ENCODE measurements at places on chromosomes 16 and 17.
A peak's percentile ranks its signal among the peaks of the same experiment; 100 is the strongest.

DNA sequence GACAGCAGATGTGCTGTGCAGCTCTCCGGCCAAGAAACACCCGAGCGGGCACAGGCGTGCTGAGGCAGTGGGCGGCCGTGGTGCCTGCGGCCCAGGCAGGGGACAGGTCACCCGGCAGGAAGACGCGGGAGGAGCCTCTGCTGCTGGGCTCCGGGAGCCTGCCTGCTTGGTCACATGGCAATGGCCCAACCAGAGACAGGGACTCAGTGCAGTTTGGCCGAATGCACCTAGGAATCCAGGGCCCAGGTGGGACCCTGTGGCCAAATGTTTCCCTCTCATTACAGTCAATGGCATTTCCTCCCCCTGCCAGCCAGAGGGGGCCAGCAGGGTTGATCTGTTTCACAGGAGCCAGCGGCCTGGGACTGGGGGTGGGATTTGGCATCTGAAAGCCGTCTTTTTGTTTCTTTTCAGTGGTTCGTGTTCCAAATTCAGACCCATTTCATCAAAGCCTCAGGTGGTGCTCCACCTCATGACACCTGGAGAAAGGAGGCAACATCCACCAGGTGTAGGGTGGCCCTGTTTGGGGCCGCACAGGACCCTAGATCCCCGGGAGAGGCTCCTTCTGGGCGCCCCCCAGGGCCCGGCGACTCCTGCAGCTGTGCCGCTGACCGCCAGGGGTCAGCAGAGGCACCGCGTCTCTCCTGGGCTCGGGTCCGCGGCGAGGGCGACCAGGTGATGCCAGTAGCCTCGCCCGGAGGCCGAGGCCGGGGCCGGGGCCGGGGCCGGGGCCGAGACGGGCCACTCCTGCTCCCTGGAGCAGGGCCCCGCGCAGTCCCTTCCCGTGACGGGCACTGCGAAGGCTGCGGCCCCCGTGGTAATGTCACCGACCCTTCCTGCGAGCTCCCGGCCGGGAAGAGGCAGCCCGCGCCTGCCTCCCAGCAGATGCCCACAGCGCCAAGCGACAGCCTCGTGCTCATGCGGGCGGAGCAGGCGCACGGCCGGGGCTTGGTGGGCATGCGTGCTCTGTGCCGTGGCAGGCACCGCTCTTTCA lies 118.5 kb downstream of the C16orf78 start:
- no peak for DNase-seq

DNA sequence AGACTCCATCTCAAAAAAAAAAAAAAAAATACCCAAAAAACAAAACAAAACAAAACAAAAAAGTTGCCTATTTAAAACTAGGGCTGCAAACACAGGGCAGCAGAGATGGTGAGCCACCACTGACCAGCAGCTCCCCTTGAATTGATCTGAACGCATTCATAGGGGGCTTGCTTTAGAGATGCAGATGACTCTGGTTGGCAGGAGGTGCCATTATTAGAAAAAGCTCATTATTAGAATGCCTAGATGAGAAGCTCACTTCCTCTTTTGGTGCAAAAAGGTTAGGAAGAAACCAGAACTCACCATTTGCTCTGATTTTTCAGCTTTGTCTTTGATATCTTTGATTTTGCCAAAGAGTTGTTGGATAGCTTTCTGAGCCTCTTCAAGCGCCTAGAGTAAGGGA lies 53.1 kb downstream of the VPS53 start:
- no peak for DNase-seq

DNA sequence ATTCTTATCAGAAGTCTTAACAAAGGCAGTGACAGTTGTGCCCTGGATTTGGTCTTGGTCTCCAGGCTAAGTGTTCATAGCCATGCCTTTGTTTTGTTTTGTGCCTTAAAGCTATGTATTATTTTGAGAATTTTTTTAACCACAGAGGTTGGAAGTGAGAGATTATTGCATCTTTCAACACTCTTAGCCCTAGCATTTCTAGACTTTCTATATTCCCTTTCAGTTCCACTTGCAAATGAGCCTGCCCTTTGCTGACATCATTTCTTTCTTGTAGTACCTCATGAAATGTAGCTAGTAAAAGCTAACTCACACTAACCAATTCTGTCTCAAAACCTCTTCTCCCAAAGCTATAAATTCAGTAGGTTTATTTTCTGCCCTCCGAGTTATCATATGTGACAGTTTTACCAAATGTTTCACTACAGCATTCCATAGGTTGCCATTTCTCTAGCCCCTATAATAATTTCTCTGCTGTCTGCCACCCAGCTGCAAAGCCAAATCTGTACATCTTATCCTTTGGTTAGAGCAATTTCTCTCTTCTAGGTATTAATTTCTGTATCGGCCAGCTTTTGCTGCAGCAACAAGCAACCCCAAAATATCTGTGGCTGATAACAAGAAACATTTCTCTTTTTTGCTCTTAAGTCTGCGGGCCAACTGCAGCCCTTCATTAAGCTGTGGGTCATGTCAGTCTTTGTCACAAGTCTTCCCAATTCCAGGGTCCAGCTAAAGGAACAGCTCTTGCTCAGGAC lies 14.2 kb upstream of the CCL1 start:
- no peak for DNase-seq

- no peak for DNase-seq
Measured at GRCh38 chr17:39054111-39054645, 87.0 kb upstream of the FBXO47 start.

GRCh38 chr17:74042744-74043486 lies 160.6 kb upstream of the RPL38 start:
- DNase-seq: no peak

DNA sequence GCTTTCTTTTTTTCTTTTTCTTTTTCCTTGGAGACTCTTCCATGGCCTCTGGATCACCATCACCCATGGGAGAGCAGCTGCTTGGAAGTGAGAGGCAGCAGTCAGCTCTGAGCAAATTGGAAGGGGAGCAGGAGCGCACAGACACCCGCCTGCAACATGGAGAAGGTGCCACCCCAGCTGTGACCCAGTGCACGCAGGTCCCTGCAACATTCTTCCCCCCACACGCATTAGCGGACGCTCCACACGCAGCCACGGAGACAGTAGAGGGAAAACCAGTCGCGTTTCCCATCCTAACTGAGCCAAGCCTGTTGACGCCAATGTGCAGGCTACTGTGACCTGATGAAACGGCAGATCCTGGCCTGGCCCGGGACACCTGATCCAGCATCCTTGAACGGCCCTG lies 20.4 kb upstream of the CYTH1 start:
- no peak for DNase-seq

DNA sequence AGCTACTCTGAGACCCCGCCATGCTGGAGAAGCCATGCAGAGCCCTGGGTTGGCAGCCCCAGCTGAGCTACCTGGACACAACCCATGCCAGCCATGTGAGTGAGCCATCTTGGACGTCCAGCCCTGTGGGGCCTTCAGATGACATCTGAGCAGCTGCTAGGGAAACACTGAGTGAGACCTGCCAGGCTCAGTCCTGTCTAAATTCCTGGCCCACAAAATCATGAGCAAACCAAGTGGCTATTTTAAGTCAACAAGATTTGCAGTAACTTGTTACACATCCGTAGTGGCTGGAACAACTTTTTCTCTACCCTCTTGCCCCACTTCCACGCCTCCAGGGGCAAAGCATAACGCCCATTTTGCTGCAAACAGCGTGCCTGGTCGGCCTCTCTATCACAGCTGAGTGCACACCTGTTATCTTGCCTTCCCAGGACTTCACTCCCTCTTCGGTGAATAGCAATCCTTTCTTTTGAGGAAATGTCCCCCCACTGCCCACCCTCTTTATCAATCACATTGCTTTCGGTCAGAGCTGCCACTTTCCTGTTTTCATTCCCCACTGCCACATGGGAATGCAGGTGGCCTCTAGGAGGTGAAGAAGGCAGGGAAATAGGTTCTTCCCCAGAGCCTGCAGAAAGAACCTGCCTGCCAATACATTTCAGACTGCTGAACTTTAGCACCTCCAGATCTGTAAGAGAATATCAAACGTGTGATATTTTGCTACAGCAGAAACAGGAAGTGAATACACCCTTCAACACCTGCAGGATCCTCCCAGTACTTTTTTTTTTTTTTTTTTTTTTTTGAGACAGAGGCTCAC lies 7.4 kb upstream of the SCIMP start:
- DNase-seq: no peak

DNA sequence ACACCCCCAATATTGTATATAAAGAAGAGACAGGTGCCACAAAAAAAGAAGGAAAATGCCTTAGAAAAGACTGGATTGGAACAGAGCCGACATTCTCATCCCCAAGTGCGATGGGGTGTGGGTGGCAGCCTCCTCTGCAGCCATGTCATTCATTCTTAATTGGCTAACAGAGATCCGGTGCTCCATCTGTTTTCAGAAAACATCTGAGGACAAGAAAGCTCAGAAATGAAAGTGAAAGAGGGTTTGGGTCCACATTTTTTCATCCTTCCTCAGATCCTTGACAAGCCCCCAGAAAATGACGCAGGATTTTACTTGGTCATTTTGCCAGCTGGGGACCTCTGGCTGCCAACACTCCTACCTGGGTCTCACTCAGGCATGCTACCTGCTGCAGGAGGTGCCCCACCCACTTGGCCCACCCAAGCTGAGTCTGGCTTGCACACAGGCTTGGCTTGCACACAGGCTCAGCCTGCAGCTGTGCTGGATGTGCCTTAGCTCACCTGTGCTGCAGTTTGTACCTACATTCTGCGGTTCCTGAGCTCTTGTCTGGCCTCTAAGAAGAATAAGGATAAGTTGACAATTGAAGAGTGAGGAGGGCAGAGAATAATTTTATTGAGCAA lies 21.9 kb downstream of the KIF2B start:
- no peak for DNase-seq

DNA sequence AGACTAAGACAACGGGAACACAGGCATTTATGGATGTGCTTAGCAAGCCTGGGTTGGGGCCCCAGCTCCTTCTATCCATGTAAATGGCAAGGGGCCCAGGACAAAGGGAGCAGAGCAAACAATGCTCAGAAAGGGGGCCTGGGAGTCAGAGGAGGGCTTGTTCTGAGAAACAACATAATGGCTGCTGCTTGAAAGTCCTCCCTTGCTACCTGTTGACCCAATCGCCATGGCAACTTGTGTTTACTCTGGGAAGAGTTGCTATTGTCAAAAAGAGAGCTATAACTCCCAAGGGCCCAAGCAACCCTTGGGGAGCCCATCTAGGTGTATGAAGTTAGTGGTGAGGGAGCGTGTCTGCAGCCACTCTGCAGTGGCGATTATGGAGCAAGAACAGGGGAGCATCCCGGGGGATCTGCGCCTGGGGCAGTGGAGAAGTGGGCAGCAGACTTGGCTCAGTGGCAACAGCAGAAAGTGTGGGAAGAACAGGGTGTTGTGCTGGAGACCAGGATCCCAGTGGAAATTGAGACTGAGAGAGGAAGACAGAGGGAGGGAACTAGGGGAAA lies 118.7 kb upstream of the NLRP1 start:
- DNase-seq: no peak

- no peak for DNase-seq
Measured at GRCh38 chr17:37466471-37466870, 23.2 kb upstream of the DUSP14 start.

- no peak for DNase-seq
Measured at GRCh38 chr17:81492202-81492601, 20.4 kb downstream of the ACTG1 start.

DNA sequence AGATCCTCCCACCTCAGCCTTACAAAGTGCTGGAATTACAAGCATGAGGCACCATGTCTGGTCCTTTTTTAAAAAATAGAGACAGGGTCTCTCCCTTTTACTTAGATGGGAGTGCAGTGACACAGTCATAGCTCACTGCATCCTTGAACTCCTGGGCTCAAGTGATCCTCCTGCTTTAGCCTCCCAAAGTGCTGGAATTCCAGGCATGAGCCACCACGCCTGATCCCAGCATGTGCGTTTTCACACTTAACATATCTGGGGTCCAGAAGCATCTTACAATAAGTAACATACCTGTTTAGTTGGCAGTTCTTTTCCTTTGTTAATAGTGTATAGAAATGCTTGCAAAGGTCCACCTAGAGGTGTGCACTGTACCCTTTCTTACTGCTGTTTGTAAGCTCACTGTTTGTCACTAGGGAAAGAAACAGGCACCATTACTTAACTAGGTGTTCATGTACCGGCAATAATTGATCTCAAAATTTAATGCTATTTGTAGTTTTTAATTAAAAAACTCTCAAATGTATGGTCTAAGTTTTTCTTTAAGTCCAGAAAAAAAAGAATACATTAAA lies 221.7 kb downstream of the RPTOR start:
- no peak for DNase-seq

DNA sequence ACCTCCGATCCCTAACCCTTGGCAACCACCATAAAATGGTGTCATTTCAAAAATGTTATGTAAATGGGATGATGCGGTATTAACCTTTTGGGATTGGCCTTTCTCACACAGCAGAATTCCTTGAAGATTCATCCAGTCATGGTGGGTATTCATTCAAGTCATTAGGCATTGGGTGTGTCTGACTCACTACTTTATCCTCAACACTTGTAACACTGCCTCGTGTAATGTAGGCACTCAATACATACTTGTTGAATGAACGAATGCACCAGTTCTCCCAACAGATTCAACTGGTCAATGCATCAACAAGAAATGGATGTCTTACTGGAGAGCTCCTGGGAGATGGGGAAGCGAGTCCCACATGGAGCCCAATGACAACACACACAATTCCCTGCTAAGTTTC lies 21.8 kb upstream of the GAN start:
- DNase-seq: no peak

DNA sequence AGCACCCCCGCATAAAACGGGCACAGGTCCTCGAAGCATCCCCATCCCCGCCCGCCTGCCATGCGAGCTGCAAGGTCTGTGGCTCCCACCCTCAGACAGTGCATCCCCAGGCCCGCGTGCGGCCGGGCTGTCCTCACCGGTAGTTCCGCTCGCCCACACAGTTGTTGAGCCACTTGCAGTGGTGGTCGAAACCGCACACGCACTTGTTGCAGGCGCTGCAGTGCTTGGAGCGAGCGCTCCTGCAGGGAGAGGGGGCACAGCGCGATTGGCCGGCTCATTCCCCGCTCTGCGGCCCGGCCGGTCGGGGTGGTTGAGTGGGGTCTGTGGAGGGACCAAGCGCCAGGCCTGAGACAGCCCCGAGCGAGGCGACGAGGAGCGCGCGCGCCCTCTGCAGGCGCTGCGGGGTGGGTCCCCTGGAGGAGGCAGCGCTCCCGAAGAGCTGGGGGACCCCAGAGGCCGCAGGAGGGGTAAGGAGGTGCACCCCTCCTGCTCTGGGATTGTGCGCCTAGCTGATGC lies 6.0 kb upstream of the TPPP3 start:
- DNase-seq: peak; percentile 36

- peak; percentile 40 for DNase-seq
Measured at GRCh38 chr17:8226536-8227237, 16.3 kb upstream of the AURKB start.

- no peak for DNase-seq
Measured at GRCh38 chr17:13378361-13378760, 223.4 kb downstream of the HS3ST3A1 start.

GRCh38 chr17:258045-258734 lies 76.7 kb upstream of the DOC2B start:
- DNase-seq: no peak

DNA sequence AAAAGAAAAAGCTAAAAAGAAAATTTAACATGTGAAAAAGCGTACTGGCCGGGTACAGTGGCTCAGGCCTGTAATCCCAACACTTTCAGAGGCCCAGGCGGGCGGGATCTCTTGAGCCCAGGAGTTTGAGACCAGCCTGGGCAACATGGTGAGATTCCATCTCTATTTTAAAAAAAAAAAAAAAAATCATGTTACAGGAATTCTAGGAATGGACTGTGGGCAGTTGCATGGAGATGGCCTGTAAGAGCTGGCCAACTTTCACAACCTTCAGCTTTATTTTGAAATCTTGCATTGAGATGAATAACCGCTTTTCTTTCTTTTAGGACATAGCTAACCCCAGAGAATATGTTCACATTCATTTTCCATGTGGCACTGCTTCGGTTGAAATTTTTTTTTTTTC lies 8.2 kb upstream of the CIAO3 start:
- DNase-seq: no peak

- no peak for DNase-seq
Measured at GRCh38 chr17:77798031-77798430, 160.5 kb upstream of the TNRC6C start.

Data from activated T-helper 2 cell treated with anti-CD3 and anti-CD28 coated beads, Interferon-gamma antibody, Interleukin-2, Interleukin-4, amounts not matched to agents 10 μg/mL and 5 μg/mL and 100 μg/mL, durations not matched to agents 14 hours and 24 hours and 36 hours (primary cell).